Ecto neural progenitor cell (in vitro differentiated cells): ENCODE measurements at places on chromosomes 3 and 15.

GRCh38 chr3:115685097-115685496 lies 61.8 kb downstream of the GAP43 start:
- DNase-seq, result no peak

GRCh38 chr15:63324770-63325169 lies 47.4 kb downstream of the APH1B start:
- DNase-seq, result no peak

DNA sequence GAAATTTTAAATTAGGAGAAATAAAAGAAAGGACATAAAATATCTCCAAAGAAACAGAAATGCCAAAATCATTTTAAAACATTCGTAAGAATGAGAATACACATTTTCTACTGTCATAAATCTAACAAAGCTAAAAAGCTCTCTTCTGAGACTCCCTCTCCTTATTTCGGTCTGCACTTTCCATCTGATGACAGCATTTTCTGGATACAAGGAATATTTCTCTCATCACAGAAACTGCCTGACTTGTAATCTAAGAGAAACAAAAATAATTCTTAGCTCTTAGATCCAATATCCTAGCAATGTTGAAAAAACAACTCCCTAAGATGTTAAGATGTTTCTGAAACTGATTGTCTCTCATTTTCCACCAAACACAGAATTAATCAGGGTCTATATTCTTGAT lies 93.5 kb downstream of the PEAK1 start:
- no peak for DNase-seq

DNA sequence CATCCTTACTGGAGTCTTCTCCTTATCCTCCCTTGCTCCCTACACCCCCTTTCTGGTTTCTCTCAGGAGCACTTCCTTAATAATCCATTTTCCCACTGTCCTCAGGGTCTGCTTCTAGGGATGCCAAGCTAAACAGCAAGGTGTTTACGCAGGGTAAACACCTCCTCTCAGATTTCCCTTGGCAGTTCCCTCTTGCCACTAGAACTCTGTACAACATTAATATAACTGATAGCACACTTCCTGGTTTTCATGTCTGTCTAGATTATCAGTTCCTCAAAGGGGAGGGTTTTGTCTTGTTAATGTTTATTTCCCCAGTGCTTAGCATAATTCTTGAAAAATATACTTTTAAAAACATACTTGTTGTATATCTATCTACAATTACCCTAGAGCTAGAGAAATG lies 118.0 kb upstream of the SLC24A5 start:
- DNase-seq, result no peak

- DNase-seq, result no peak
These were observed 406.1 kb downstream of the VPS13C start for GRCh38 chr15:61654002-61654740.

DNA sequence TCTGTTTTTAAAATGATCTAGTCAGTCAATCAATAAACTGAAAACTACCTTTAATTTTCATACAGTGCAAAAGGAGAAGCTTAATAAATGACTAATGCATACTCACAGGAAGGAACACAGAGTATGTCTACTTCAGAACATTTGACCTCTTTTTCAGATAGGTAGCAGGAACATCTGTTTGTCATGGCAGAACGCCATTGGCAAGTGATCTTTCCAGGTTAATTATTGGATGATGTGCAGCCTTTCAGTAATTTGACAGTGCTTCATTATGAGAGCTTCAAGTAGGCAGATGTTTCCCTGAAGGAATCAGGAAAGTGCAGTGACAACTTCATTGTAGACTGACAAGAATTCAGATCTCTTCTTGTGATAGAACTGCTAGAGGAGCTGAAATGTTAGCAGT lies 325.0 kb downstream of the OTOL1 start:
- no peak for DNase-seq

GRCh38 chr15:31060429-31061140 lies 40.9 kb downstream of the TRPM1 start:
- DNase-seq, result no peak

DNA sequence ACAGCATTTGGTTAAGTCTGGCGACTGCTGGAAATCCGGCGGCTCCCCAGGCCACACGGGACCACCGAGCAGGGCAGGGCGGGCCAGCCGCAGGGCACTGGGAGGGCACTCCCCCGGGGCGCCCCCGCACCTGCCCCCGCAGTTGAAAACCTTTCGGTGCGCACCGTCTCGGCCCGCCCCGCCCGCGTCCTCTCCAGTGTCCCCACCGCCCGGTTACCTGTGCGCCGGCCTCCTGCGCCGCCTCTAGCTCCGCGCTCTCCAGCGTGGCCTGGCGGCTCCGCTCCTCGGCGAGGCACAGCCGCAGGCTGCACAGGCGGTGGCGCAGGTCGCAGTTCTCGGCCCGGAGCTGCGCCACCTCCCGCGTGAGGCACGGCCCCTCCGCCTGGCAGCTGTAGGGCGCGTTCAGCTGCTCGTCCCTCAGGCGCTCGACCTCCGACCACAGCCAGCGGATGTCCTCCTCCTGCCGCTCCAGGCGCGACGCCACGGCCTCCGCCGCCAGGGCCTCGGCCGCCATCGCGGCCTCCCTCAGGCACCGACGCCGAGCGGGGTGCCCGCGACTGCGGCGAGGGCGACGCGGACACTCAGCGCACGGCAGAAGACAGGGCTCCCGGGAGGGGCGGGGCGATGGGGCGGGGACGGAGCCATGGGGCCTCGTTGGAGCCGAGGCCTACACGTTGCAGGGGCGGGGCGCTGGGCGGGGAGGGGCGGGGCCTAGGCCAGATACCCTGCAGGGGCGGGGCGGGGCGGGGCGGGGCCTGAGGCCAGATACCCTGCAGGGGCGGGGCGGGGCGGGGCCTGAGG lies at the start of gene TARS3:
TSS of gene TARS3 (minus strand) at position 600 of the 801 bp plus-strand sequence. CDS start at position 514, 86 bp downstream.
- peak; percentile 97 for DNase-seq

DNA sequence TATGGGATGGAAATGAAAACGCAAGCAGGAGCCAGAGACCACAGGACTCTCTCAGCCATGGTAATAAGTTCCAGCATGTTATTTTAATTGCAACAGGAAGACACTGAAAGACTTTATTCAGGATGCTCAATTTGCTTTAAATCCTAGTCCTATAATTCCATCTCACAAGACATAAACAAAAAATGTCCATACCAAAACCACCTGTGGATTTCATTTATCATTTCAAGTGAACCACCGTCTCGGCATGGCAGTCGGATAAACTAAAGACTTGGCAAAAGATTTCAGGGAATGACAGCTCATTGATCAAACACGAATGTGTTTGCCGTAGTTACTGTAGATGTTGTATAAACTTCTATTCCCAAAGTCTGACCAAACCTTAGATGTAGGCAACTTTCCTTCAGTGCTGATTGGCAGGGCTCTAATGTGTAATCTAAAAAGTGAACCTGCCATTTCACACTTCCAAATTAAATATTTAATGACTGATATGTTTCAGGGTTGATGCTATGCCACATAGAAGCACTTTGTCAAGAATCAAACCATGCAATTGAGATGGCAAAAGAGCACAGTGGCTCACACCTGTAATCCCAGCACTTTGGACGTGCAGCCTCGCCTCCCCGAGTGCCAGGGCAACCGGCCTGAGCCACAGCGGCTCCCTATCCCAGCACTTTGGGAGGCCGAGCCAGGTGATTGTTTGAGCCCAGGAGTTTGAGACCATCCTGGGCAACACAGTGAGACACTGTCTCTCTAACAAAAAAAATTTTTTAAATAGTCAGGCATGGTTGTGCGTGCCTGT lies 331.7 kb downstream of the MAGI1 start:
- no peak for DNase-seq

DNA sequence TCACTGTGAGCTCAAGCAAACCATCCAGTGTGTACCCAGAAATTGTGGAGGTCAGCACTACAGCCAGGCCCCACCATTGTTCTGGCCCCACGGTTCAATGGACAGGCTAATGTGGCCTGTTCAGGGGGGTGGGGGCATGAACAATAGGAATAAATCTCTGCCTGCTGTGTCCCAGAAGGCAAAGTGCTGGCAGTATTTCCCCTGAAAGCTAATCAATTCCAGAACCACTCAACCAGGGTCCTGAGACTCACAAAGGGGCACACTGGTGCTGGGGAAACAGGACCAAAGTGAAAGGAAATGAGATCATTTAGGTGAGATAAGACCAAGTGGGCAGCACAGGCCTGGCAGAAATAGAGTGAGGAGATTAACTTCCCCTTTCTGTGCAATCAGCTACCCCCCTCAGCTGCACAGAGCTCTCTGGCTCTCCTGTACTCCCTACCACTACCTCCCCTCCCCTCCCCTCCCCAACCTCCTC lies 11.5 kb downstream of the CRYGS start:
- DNase-seq, result peak; percentile 83

DNA sequence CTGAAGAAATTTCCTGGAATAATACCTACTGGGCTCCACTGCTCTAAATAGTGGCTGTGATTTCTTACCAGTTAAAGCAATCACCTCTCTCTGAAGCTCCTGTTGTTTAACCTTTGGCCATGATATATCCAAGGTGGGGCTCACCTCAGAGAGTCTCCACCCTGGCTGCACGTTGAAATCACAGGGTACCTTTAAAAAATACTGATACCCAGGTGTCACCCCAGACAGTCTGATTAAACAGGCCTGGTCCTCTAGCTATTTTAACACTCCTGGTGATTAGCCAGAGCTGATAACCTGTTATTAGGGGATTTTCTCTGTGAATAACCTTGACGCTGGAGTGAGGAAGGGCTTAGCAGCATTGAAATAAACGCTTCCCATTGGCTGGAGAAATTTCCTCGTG lies 22.3 kb upstream of the ZBTB38 start:
- DNase-seq, result no peak

DNA sequence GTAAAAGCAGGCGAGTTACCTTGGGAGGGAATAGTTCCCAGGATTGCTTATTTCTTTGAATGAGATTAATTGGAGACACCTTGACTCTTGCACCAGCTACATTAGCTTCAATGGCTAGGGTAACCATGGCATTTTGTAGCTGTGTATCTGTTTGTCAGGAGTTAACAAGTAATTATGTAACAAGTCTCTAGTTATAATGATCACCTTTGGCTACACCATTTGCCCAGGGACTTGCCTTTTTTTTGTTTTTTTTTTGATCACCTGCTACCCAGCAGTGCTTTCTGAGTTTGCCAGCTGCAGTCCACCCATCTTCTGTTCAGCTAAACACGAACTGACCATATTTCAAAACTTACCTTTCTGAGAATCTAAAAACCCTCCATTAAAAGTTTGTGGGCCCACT lies 2.2 kb downstream of the MED12L start:
- DNase-seq, result peak; percentile 26

DNA sequence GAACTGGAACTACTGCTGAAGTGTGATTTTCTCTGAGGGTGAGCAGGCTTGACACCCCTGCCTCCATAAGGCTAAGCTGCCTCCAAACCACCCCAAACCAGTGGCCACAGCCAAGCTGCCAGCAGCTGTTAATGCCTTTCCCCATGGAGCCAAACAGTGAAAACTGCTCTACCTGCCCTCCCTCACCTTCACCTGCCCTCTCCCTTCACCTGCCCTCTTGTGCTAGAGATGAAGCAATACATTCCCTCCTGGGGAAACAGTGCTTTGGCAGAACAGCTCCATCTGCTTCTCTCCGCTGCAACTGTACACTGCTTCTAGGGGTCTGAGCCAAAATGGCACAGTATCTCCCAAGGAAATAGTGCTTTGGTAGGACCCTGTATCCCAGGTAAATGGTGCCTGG lies 374.1 kb downstream of the FHIT start:
- no peak for DNase-seq

DNA sequence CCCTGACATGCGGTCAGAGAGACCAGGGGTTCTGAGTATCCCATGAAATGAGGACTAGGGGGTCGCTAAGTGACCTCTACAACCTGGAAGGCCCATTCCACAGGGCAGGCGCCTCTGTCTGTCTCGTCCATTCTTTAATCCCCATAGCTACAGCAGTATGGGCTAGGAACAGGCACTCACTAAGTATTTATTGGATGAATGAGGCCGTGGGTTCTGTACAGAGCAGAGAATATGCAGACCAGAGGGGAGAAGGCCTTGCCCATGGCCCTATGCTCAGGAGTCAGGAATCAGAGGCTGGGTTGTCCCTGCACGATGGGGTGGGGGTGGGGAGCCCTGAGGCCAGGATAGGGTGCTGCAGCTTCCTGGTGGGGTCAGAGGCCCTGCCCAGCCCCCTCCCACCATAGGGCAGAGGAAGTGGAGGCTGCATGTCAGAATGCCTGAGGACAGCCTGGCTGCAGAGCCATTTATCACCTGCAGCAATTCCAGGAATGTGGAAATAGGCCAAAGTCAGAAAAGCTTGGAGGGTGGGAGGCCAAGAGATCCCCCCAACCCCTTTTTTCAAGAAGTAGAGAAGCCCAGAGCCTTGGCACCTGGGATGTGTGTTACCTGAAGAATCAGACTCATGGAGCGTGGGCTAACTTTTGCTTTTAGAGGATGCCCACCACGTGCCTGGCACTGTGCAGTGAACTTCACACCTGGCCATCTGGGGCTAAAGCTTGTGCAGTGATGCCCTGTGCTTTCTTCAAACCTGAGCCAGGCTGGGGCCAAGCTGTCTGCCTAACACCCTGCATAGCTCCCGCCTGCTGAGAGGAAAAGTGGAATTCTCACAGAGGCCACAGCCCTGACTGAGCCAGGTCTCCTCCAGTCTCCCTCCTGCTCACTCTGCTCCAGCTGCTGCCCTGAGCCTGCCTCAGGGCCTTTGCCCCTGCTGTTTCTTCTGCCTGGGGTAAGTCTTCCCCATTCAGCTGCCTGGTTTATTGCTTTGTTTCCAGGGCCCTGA lies 109.4 kb downstream of the WNT7A start:
- peak; percentile 44 for DNase-seq

- no peak for DNase-seq
These were observed 748.8 kb upstream of the CCDC54 start for GRCh38 chr3:106628407-106628806.

- DNase-seq, result peak; percentile 59
These were observed 1.3 kb downstream of the NEIL1 start for GRCh38 chr15:75348034-75348561.

GRCh38 chr3:185561958-185562357 lies 9.6 kb upstream of the LIPH start:
- no peak for DNase-seq

GRCh38 chr15:80550219-80550907 lies 144.7 kb upstream of the ABHD17C start:
- no peak for DNase-seq

DNA sequence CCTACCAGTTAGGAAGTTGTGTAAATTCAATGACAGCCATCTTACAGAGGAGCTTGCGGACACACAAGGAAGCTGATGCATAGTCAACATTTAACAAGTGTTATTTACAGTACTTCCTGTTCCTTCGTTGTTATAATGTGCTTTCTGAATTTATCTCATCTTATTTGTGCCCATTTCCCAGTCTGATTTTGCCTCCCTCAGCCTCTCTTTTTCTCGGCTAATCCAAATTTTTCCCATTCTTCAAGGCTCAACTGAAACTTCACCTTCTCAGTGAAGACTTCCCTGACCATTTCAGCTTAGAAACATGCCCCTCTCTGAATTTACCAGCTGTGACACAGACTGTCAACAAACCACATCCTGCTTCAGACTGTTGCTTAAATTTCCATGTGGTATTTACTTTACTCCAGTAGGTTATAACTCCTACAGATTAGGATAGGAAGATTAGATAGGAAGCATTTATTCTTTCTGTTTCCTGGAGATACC lies 55.7 kb upstream of the CP start:
- DNase-seq, result no peak

DNA sequence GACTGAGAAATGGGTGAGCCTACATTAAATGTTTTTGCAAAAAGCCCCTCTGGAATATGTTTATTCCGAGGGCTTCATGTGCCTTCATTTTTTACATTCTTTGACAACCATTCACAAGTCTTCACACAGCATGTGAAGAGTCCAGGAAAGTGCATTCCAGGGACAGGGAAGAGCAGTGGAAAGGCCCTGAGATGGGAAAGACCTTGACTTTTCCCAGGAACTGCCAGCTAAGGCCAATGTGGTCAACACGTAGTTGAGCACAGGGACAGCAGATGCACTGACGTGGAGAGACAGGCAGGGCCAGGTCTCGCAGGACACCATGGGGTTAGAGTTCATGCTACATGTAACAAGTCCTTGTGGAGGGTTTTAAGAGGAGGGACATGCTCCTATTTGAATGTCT lies 21.7 kb downstream of the SSR3 start:
- no peak for DNase-seq
